NCI-H510A (cell line): ENCODE measurements at places on chromosomes 7 and 10.
A peak's percentile ranks its signal among the peaks of the same experiment; 100 is the strongest.

GRCh38 chr7:127928852-127929251 is 102.4 kb downstream of the LRRC4 start:
- no peak for DNase-seq

DNA sequence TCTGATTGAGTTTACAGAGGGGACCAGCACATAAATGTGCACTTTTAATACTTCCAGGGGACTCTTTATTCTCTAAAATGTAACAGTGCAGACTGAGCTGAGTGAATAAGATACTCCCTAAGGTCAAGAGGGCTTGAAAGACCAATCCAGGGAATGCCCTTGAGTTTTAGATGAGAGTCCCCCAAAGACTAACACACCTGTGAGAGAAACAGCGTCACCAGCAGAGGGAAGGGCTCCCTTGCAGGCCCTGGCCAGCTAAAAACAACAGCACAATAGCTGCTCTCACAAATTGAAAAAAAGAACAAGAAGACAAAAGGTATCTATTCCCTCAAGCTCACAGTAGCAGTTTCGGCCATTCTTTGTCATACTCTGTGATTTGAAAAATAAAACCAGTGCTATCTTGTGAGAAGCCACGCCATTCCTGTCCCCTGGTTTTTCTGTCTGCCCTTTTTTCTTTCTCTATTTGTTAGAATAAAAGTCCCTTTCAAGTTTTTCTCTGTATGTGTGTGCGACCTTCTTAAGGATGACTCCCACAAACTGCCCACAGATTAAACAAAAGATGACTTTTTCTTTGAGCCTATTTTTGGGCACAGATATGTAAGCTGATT is 230.4 kb upstream of the BMPER start:
- no peak for DNase-seq

- no peak for DNase-seq
These were observed 2.2 kb downstream of the STN1 start for GRCh38 chr10:103915796-103916195.

GRCh38 chr7:101814081-101814990 is 3.1 kb upstream of the CUX1 start:
- no peak for DNase-seq

- DNase-seq, result no peak
These were observed 18.2 kb downstream of the FAM25A start for GRCh38 chr10:87038286-87038717.

DNA sequence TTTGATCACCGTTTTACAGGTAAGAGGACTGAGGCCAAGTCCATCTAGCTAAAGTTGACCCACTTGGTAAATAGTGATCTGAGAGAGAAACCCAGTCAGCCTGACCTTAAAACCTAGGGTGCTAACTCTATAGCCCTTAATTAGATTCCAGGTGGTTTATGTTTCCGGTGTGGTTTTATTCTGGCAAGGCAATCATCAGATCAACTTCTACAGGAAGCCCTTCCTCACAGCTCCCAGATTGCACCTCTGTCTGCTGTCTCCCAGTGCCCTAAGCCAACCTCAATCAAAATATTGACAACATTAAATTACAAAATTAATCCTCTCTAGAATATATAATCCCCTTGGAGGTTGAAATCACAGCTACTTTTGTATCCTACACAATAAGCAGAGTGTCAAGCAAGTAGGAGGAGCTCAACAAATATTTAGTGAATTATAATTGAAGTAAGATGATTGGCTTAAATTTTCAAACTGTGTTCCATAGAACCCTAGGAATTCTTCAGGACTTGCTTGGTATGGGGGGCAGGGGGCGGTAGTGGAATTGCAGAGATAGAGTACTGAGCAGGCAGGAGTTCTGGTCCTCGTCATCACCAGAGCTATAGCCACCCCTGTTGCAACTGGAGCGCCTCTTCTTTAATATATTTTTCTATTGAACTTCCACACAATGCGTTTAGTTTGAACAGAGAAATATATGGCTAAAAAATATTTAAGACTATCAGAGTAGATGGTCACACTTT is 692.8 kb upstream of the LRRN3 start:
- DNase-seq, result no peak

GRCh38 chr7:128431754-128432153 is 22.0 kb upstream of the IMPDH1 start:
- DNase-seq, result no peak

GRCh38 chr7:157432957-157433576 is 96.3 kb downstream of the DNAJB6 start:
- DNase-seq, result peak; percentile 30

DNA sequence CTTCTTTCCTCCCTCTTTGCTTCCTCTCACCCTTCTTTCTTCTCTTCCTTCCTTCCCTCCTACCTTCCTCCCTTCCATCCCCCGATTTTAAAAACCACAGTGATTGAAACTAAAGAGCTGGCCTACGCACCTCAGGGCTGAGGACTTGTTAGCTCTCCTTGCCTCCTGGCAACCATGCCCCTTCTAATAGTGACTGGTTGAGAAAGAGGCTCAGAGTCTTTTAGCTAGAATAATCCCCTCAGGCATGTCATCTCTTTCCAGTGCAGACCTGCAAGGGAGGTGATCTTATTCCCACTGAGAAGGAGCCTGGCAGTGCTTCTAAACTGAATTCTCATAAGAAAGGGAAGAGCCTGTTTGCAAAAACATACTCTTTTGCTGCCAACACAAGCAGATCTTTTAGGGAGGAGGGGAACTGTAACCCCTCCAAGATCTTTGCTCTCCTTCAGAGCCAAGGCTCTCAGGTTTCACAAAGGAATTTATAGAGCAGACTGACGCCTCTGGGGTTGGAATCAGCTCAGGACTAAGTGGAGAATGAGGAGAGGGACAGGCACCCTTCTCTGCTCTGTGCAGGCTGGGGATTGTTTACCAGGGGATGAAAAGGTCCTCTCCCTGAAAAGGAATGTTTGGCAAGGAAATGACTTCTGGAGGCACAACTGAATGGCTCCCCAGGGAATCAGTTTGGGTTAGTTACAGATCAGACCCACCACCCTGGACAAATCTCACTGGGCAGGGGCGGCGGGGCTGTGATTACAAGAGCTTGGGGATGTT is 9.4 kb upstream of the ANKRD1 start:
- no peak for DNase-seq

GRCh38 chr7:36348256-36348655 is 41.4 kb upstream of the ANLN start:
- DNase-seq, result no peak

DNA sequence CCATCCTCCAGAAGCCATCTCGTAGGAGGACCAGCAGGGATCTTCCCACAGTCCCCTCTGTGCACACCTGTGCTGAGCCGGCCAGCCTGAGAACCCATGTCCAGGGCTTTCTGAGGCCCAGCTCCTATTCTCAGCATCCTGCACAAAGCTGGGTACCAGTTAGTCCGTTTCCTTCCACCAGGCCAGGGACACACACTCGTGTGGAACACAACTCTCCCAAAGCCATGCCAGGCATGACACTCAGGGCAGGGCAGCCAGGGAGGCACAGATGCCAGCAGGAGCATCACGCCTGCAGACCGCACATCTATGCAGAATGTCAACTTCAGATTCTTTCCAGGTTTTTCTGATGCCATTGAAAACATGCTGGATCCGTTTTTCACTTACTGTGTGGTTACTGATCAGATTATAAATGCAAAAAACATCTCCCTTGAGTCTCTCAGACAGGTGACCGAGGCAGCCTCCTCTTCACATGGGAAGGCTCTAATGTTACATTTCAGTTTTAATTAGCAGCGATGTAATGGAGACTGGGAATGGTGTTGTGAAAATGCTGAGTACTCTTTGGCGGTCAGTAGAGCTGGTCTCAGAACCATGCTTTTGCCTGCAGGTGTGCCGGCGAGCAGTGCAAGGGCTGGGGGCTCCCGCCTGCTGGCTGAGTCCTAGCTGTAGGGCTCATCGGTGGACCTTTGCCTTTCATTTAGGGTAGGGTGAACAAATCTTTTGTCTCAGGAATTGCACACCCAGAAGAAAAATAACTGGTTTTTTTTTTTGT is 3.3 kb upstream of the SUN1 start:
- no peak for DNase-seq

DNA sequence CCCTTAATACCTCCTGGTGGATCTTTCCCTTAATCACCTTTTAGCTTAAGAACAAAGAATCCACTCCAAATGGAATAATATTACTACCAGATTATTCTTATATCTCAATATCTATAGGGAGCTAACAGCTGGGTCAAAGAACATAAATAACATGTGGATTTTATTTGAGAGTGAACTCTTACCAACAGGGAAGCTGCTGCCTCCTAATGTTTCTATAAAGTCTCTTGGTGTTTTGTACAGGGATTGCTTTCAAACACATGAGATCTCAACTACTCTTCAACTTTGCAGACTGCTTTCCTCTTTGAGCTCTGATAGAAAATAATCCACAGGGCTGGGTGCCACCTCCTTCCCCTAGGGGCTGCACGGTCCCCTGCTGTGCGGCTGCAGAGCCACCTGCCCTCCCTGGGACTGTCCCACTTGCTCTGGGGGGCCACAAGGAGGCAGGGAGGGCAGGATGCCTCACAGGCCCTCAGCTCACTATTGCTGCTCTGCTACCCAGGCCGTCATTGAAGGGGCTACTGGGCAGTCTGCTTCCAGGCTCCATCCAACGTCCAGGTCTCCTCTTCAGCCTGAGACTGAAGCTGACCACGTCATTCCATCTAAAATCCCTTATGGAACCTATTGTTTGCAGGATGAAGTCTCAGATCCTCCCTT is 191.2 kb downstream of the CXCL12 start:
- DNase-seq, result no peak

- no peak for DNase-seq
These were observed 1182.9 kb upstream of the LRRTM3 start for GRCh38 chr10:65742906-65743305.

- DNase-seq, result no peak
These were observed 139.4 kb downstream of the DKK1 start for GRCh38 chr10:52453501-52453900.

- no peak for DNase-seq
These were observed 59.1 kb downstream of the BPGM start for GRCh38 chr7:134705716-134706115.

DNA sequence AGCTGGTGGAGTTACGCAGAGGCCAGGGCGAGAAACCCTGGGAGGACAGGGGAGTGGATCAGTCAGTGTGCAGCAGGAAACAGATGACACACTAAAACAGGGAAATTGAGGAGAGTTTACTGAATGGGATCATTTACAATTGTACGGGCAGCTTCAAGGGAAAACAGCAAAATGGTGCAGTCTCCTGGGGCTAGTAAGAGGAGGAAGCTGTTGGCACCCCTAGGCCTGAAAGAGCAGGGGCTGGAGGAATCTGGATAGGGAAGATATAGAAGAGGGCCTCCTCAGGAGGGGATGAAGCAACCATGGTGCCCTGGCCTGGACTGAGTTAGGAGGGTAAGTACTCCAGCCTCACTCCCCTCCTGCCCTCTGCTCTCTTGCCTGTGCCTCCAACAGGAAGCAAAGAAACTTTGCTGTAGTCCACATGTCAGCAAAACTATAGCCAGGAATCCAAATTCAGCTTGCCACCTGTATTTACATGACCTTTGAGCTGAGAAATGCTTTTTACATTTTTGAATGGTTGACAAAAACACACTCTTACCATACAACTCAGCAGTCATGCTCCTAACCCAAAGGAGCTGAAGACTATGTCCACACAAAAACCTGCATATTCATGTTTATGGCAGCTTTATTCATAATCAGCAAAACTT is 52.3 kb upstream of the OPN4 start:
- DNase-seq, result no peak

DNA sequence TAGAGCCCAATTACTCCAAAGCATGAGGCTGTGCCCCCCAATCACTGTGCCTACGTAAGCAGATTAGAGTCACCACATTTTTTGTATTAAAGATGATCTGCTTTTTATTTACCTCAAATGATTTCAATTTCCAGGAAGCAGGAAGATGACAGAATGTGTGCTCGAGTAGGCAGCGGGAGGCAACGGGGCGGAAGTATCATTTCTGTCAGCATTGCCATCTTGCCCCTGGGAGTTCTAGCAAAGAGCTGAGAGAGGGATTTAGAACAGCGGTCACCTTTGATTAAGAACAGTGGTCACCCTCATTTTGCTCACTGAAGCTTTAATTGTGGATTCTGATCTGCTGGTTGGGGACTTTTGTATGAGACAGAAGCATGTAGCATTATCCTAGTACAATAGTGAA is 117.1 kb upstream of the FAM13C start:
- no peak for DNase-seq

DNA sequence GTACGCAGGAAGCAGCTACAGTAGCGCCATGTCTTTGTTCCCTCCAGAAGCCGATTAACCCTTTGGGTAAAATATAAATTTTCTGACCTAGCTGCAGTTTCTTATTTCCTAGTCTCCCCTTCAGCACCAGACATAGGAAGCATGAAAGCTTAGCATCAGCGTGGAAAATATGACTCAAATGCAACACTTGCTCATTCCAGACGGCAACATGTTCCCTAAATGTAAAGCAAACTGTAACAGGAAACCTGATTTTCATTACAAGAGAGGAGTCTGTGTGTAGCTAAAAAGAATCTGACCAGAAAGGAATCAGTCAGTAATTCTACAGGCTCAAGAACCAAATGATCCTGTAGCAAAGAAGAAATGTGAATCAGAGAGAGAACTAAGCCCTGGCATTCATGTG is 219.2 kb downstream of the C7orf25 start:
- DNase-seq, result no peak

- DNase-seq, result peak; percentile 40
These were observed 989 bp downstream of the SRPK2 start for GRCh38 chr7:105387508-105388355.

DNA sequence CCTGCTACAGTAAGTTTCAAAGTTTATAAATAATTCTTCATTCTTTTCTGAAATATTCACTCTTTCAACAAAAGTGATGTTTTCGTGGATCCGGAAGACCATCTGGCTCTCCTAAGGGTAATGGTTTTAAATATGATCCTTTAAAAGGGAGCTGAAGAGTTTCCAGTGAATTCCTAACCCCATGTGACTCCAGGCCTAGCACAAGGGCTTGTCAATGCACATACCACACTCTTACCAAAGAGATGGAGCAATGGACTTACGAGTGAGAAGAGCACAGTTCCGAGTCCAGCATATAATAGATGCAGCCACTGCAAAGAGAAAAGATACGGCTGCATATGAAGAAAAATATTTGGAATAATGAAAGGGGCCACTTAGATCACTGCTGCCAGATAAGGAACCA is 32.1 kb upstream of the GATAD1 start:
- DNase-seq, result no peak

DNA sequence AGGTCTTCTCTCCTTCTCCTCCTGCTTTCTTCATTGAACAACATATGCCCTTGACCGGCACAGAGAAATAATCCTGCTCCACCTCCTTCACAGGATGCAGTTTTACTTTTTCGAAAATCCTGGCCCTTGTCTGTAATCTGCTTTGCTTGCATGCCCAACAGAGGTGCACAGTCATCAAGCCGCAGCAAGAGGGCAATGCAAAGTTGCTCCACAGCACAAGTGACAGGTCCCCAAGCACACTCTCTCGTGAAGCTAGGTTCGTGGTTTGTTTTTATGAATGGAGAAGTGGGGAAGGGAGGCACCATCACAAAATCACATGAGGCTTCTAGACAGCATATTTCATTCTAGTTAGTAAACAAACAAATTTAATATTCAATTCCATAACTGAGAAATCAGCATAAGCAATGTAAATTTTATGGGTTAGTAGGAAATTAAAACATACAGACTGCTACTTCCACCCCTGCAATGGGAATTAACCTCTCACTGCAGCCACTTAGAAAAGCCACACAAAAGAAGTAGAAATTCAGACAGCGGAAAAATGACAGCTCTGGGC is 178.8 kb downstream of the TPK1 start:
- no peak for DNase-seq

GRCh38 chr7:151992375-151992774 is 33.1 kb upstream of the GALNT11 start:
- DNase-seq, result no peak
